Amniotic stem cell (primary cell): ENCODE measurements at places on chromosomes 4 and X.

- no peak for DNase-seq
Measured at GRCh38 chr4:21641696-21642095, 306.9 kb downstream of the KCNIP4 start.

GRCh38 chr4:60384516-60384915, 815.6 kb upstream of the ADGRL3 start:
- no peak for DNase-seq

- DNase-seq: peak; percentile 40
Measured at GRCh38 chr4:163157157-163157556, 9.5 kb downstream of the NAF1 start.

GRCh38 chr4:54032558-54033135, 31.8 kb downstream of the CHIC2 start:
- DNase-seq: no peak

DNA sequence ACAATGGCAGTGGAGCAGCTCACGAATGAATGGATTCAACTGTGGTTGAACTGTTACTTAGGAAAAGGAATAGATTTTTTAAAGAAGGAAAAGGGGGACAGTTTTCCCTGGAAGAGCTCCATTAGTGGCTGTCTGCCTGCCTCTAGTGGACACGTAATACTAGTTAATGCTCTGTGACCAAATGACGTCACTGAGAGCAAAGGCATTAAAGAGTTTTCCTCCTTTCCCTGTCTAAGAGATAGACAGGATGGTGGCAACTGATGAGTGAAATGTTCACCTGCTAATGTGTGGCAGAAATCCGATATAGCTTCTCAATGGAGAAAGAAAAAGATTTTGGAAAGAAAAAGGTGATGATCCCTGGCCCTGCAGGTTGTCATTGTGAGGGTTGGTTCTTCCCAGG, 52.3 kb upstream of the SCML1 start:
- no peak for DNase-seq

DNA sequence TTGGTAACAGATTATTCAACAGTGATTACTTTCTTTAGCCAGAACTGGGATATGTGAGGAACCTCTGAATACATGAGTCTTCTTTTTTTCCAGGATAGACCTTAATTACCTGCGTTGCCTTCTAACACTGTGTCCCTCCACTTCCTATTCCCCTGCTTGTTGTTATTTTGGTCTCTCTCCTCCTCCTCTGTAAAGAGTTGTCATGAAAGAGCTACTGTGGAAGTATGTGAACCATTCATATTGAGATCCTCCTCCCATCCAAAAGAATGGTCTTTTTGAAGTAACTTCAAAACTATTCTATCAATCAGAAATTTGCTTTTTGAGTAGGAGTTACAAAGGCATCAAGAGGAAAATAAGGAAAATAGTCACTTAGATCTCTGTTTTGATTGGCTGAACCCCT, 420.0 kb upstream of the TENM3 start:
- DNase-seq: no peak

DNA sequence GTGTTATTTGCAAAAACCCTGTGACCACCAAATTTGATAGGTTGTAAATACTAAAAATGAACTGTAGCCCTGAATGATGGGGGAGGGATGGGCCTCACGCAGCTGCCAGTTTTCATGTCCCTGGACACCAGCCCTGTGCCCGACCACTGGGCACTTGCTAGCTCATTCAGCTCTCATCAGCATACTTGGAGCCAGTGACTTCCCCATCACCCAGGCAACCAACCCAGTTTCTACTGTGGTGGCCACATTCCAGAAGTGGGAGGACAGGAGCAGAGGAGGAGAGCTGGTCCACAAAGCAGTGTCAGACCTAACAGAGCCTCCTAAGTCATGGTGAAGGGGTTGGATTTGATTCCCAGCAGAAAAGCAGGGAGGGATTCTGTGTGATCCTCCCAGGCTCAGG, 128.2 kb downstream of the CPEB2 start:
- DNase-seq: no peak

- DNase-seq: peak; percentile 8
Measured at GRCh38 chr4:140326395-140326993, 47.0 kb upstream of the SCOC start.

- no peak for DNase-seq
Measured at GRCh38 chr4:34200535-34200934, 2043.8 kb downstream of the ARAP2 start.

GRCh38 chrX:31580726-31581125, 508.9 kb upstream of the FTHL17 start:
- DNase-seq: no peak

DNA sequence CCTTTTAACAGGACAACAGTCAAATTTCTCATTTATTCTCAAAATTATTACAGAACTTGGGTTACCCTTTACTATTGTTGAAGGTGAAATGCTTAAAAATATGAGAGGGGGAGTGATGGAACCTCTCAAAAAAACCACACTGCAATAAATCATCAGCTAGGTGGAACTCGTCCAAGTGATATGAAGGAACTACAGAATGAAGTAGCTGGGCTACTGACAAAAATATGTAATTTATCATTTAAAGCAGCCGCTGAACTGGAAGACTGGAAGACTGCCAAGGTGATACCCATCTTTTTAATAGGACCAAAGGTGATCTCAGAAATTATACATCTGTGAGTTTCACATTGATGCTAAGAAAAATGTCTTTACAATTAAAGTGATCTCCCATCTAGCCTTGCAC, 597.7 kb upstream of the TENM3 start:
- no peak for DNase-seq

DNA sequence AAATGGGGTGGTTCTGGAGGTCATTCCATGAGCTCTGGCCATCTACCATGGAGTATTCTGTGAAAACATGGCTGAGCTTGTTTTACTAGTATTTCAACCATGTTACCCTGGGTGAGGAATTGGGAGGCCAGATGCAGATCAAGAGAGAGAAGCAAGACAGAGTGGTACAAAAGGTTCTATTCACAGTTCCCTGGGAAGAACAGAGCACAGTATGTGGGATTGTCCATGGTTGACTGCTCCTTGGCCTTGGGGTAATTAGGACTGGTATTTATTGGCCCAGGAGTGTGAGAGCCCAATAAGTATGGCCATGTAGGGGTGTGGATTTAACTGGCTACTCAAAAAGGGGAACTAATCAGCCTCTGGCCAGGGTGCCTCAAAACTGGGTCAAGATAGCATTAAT, 239.7 kb upstream of the GATB start:
- no peak for DNase-seq

DNA sequence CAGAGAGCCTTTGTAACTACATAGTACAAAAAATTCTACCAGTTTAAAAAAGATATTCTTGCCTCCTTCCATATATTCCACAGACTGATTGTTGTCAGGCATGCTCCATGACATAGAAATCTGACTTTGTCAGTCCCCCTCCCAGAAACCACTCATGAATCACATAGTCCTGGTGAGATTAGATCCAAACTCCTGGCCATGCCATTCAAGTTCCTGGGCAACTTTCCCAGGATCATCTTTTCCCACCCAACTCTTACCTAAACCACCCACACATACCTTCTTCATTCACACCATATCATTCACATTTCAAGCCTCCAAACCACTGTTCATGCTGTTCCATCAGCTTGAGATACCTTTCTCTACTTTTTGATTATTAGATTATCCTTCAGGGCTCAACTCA, 46.4 kb downstream of the SLC16A2 start:
- DNase-seq: no peak

DNA sequence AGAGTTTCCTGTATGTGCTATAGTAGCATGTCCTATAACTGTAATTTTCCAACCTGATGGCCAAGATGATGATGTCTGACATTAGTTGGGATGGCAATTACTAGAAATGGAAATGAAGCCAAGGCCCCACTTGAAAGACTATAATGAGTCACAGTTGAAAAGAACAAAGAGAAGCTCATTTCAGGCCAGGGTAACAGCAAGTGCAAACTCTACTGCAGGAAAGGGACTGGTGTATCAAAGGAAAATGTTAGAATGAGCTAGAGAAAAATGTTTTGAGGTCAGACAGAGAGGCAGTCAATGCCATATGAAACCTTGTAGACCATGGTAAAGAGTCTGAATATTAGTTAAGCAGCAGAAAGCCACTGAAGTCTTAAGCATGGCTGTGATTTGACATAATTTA, 146.2 kb upstream of the SH3RF1 start:
- no peak for DNase-seq

- no peak for DNase-seq
Measured at GRCh38 chrX:8668813-8669212, 63.1 kb downstream of the ANOS1 start.

DNA sequence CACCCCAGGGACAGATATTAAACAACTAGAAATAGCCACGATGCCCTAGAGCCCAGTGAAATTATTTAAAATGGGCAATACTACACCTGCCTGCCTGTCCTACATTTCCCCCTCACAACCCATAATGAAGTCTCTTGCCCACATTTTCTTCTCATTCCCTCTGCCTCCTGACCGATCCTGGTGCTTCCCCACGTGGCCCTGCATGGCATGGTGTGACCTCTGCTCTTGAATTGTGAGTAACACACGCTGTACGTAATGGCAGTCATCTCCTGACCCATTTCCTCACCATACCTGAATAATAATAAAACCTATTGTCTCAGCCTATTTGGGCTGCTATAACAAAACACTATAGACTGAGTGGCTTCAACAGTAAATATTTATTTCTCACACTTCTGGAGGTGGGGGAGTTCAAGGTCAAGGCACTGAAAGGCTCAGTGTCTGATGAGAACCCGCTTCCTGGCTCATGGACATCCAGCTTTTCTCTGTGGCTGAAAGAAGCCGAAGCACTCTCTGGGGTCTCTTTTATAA, 77.0 kb upstream of the ENPP6 start:
- no peak for DNase-seq

- DNase-seq: no peak
Measured at GRCh38 chrX:148929686-148930085, 429.3 kb downstream of the AFF2 start.

- DNase-seq: no peak
Measured at GRCh38 chr4:109708990-109709389, 5.7 kb upstream of the CASP6 start.

GRCh38 chr4:8699063-8699385, 106.5 kb downstream of the CPZ start:
- DNase-seq: no peak

DNA sequence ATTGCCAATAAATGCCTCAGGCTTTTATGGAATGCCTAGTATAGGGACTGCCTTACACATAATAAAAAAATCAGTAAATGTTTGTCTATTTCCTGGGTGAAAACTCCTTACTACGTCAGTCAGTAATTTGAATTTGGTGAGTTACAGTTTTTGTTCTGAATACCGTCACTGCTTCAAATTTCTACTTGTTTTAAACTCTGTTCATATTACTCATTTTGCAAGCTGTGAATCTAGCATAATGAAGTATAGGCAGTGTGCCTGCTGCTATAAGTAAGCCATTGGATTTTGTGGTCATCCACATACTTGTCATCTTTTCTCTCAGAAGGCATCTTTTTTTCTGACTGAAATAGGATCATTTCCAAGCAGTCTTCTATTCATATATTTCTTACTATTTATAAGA, 43.1 kb downstream of the SYNPO2 start:
- no peak for DNase-seq

DNA sequence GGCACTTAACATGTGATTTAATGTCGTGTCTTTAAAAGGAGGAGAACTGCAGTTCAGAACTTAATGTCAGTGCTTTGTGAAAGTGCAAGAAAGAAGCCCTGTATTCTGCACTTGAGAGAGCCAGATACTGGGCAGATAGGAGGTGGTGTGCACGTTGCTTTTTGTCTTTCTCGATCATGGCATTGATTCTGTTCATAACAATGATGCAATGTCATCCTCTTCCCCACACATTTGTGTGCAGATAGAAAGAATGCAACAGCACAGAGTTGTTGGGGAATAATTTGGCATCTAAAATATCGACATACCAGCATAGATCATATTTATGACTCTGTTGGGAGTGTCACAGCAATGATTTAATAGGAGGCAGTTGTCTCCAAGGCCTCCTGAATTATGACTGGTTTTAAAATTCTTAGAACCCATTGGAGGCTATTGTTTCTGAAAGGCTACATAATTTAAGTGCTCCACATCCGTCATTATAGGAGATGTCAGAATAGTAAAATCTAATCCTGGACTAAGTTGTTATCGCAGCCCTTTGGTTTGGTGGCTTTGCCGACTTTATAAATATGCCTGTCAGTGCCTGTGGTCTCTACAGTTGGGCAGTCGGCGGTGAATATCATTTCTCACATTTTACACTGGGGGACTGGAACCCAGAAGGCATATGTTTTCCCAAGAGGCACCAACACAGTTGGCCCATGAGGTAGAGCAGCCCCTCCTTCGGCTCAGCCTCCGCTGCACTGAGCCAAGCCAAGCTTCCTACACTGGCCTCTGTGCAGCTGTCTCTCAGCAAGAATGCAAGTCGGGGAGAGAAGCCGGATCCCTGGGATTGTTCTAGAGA, 124.9 kb downstream of the PTTG2 start:
- no peak for DNase-seq

DNA sequence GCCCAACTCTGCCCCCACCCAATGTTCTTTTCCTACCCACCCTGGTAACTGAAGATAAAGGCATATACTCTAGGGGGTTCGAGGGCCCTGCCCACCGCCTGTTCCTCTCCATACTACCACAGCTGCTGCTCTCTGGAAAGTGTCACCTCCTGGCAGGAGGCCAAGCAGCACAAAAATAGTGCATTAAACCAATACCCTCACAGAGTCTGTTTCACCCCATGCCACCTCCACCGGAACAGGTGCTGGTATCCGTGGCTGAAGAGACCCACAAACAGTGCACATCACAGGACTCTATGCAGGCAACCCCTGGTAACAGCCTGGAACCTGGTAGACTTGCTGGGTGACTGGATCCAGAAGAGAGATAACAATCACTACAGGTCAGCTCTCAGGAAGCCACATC, 85.1 kb upstream of the CTSO start:
- DNase-seq: no peak

DNA sequence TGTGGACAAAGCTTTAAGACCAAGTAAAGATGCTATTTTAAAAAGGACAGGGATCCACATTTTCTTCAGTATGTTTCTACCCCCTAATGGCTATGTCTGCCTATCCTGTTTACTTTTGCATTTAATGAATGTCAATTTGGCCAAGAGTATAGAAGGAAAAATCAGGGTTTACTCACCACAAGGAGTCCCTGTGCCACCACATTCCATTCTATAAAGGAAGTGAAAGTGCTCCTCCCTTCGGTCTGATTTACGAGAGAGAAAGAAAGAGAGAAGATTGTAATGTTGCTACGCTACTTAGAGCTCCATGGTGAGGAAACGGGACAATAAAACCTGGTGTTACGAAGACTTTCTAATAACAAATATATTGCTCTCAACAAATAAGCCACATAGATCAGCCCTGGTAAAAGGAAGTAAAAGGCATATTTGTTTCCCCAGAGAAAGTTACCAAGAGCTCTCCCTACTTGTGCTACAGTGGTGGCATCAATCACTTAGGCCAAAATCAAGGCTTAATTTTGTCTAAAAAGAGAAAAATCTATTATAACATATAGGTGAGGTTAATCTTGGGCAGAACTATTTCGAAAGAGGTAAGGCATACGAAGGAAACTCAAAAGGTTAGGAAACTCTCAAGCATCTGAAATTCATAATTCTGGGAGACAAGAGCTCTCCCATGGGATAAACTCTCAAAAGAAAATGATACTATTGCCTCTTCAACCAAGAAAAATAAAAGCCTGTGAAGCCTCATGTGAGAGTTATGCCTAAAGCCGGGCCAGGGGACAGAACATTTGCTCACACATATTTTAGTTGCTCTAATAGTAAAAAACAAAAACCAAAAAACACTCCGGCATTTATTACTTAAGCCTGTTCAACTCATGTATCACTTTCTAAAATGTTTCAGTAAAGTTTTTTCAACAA, 29.5 kb downstream of the TAPT1 start:
- peak; percentile 27 for DNase-seq

- no peak for DNase-seq
Measured at GRCh38 chr4:184274286-184274951, 56.7 kb upstream of the ENPP6 start.

GRCh38 chrX:93419642-93420041, 253.7 kb downstream of the NAP1L3 start:
- no peak for DNase-seq
